COR-L47 (cell line): ENCODE measurements at places on chromosomes 16 and 17.

- no peak for DNase-seq
Measured at GRCh38 chr17:9860851-9861250, 35.1 kb downstream of the GLP2R start.

- no peak for DNase-seq
Measured at GRCh38 chr16:29877266-29877961, 14.4 kb upstream of the CDIPT start.

DNA sequence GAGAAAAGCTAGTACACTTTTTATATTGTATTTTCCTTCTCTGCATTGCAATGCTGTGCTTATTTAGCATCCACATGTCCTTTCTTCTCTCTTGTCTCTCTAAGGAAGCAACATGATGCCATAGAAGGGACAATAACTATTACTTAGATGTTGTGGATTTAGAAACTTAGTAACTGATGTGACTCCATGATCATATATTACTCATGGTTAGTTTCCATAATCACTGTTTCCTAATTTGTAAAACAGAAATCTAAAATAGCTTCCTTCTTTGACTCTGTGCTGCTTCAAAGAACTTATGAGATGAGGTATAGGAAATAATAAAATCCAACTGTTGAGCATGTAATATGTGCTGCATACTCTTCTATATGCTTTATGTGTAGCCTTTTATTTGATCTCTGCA, 6.6 kb upstream of the ABCA5 start:
- no peak for DNase-seq

DNA sequence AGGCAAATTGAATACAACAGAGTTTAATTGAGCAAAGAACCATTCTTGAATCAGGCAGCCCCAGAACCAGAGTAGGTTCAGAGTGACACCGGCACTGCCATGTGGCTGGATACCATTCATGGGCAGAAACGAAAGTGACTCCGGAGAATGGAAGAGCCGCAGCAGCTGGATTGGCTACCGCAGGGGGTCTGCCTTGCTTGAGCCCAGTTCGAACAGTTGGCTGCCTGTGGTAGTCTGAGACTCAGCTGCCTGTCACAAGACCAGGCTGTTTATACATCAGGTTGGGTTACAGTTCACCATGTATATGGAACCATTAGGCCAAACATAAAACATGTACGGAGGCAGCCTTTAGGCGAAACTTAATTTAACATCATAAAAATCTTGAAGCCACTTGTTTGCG, 205.2 kb upstream of the CHMP6 start:
- DNase-seq = no peak

- DNase-seq = peak; percentile 27
Measured at GRCh38 chr16:77414752-77415231, 20.0 kb downstream of the ADAMTS18 start.

GRCh38 chr17:55114283-55114682, 145.7 kb downstream of the STXBP4 start:
- DNase-seq = no peak

- DNase-seq = no peak
Measured at GRCh38 chr17:83201206-83202001, 122.0 kb downstream of the METRNL start.

DNA sequence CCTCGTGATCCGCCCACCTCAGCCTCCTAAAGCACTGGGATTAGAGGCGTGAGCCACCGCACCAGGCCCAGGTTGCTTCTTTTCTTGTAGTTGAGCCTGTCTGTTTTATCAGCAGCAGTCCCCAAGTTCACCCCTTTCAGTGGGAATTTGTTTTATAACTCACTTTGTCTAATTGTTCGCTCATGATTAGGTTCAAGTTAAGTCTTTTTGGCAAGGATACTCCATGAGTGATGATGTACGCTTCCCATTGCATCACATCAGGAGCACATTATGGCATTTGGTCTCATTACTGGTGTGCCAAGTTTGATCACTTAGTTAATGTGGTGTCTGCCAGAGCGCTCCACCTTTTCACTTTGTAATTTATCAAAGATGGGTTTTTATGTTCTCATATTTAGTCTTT, 14.4 kb upstream of the GJD3 start:
- no peak for DNase-seq

GRCh38 chr16:14036889-14037288, 34.2 kb upstream of the MRTFB start:
- DNase-seq = no peak

DNA sequence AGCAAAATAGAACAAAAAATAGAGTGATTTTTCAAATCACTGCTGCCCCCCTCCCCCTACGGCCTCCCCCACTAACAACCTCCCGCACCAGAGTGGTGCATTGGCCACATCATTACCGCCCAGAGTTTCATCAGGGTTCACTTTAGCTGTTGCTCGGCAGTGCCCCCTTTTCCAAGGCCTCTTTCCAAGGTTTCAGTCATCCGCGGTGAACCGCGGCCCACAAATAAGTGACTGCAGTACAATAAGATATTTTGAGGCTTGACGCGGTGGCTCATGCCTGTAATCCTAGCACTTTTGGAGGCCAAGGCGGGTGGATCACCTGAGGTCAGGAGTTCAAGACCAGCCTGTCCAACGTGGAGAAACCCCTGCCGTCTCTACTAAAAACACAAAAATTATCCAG, 180.0 kb downstream of the MAF start:
- DNase-seq = no peak

DNA sequence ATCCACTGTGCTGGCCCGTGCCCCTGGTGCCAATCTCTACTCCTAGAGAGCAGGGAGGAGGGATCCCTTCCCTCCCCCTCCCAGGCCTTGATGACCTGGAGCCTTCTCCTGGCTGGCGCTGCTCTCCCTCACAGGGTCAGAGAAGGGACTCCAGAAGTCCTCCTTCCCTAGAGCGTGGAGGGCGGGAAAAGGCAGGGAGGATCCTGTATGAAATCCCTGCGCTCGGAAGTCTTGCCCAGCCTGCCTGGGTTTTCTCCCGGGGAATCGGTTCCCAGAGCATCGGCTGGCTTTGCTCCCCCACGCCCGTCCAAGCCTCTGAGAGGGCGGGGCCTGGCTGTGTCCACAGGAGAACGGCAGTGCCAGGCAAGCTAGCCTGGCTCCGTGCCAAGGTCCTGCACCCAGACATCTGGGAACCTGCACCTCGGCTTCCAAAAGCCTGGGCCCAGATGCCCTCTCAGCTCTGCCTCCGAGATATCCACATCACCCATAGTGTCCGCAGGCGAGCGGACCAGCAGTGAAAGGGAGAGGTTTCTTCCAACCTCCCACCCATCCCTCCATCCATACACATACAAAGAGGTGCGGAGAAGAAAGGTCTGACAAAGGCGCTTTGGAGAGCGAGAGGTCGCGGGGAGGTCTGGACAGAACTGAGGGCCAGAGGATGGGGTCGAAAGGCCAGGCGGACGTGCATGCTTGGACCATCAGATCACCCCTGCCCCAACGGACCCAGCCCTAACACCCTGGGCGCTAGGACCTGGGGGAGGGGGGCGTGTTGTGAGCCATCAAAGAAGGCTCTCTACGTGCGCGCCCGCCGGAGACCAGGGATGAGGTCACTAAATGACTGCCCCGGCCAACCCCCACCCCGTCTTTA, 1.1 kb downstream of the MPP2 start:
- DNase-seq = peak; percentile 56

- peak; percentile 8 for DNase-seq
Measured at GRCh38 chr17:17784657-17785267, 52.0 kb downstream of the SREBF1 start.

GRCh38 chr17:57906910-57907309, 48.3 kb downstream of the CUEDC1 start:
- DNase-seq = no peak

DNA sequence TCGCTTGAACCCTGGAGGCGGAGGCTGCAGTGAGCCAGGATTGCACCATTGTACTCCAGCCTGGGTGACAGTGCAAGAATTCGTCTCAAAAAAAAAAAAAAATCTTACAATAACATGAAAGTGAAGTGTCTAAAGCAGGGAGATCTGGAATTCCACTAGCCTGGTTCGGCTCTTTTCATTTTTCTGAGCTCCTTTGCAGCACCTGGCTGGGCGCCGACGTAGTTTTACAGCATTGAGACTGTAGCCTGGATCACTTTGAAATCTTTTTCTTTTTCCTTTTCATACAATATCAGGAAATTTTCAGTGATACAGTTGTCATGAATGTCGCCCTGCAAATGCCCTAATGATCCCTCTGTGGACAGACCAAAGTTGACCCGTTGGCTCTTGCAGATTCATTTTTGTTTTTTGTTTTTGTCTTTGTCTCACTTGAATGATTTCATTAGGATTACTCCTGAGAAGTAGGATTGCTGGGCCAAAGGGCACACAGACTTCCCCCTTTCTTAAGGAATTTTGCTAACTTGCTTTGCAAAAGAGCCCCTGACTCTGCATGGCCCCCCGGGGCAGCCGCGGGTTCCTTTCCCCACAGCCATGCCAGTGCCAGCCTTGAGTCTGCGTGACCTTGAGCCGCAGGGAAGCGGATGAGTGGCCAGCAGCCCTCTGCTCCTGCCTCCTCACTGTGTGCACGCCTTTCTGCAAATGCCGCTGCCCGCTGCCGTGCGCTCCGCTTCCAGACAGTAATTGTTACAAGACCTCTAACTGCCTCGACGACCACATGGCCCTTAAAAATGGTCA, 28.0 kb downstream of the CRISPLD2 start:
- no peak for DNase-seq

- no peak for DNase-seq
Measured at GRCh38 chr17:55978578-55978977, 174.7 kb upstream of the ANKFN1 start.

GRCh38 chr16:9970796-9971195, 211.4 kb downstream of the GRIN2A start:
- DNase-seq = no peak

DNA sequence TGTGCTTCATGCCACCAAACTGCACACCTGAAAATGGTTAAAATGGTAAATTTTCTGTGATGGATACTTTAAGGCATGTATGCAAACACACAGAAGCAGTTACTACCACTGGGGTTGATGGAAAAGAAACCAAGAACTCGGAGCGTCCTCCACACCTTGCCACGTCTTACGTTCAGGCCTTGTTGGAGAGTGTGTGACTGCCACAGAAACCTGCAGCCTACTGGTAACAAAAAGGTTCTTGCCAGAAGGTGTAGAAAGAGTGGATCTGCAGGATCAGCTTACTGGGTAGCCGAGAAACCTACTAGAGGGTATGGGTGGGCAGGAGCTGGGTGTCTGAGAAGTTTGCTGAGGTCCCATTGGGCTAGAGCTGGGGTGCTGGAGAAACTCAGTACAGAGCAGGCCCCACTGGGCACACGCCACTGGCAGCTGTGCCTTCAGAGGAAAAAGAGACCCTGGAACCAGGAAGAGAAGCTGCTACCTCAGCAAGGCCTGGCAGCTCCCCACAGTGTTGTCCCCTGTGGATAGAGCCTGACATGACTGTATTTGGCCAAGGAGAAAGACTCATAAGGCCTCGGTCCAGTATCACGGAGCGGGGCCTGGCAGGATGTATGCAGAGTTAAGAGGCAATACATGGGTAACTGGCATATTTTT, 204.6 kb downstream of the SEC14L1 start:
- no peak for DNase-seq

DNA sequence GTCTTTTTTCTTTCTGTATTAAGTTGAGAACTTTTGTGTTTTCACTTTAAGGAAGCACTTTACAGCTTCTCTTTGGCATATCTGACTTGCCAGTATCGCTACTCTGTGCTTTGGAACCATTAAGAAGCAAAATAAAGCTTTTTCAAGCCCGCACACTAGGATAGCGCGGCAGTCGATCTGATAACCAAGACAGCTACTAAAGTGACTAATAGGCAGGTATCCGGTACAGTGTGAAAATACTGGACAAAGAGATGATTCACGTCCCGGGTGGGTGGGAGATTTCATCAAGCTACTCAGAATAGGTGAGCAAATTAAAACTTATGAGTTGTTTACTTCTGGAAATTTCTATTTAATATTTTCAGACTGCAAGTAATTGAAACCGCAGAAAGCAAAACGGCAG, 53.8 kb downstream of the SHISA6 start:
- no peak for DNase-seq

DNA sequence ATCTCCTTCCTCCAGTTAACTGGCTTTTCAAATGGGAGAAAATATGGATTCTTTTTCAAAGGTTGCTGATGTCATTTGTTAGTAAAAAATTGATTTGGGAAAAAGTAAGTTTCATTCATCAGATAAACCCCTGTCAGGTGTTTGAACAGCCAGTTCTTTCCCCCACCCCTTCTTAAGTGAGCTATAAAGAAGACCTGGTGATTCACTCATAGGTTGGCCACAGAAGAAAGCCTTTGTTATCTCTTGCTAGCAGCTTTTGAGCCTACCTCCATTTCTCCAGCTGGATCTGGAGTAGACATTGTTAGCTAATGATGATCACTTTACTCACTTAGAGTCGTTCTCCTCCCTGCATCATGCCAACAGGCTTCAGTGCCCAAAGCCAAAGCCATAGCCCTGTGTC, 63.0 kb downstream of the NLK start:
- no peak for DNase-seq

- no peak for DNase-seq
Measured at GRCh38 chr16:17299790-17300189, 171.0 kb downstream of the XYLT1 start.
